ENCODE measurements at places on chromosomes 13 and 19.

- no peak for DNase-seq
These were observed 24.9 kb downstream of the PCID2 start for GRCh38 chr13:113183450-113184129.

- DNase-seq = no peak
These were observed 583 bp downstream of the PCDH8 start for GRCh38 chr13:52847682-52848432.

DNA sequence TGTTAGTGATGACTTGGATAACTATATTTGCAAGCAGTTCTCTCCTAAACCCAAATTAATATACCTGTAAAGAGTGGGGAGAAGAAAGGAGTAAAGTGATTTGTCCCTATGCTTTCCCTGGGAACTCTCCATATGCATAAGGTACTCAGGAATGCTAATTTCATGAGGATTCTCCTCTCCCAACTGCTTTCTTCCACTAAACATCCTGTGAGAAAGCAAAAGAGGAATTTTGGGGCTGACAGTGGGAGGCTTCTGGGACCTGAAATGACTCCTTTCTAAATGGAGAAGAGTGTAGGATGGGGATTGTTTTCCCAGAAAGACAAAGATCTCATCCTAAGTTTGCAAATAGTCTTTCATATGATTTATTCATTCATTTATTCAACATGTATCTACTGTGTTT, 250.5 kb downstream of the TDRD3 start:
- no peak for DNase-seq

- DNase-seq = no peak
These were observed 4.7 kb upstream of the ZNF813 start for GRCh38 chr19:53462861-53463260.

- DNase-seq = no peak
These were observed 9.9 kb upstream of the ZNF14 start for GRCh38 chr19:19742773-19743172.

DNA sequence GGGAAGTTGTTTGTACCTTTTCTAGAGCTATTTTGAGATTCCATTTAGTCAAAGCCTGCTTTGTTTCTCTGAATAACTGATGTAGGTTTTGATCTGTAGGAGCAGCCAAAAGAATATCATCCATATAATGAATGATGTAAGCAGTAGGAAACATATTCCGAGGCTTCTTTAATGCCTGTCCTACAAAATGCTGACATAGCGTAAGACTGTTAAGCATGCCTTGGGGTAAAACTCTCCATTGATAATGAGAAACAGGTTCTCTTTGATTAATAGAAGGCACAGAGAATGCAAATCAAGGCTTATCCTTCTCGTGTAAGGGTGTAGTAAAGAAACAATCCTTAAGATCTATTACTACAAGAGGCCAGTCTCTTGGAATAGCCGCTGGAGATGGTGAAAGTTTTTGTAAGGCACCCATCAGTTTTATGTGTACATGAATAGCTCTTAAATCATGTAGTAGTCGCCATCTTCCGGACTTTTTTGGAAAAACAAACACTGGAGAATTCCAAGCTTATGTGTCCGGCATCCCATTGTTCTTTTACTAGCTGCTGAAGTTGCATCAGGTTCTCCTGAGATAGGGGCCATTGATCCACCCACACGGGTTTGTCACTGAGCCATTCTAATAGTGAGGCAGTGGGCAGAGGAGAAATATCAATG, 13.5 kb downstream of the FPR3 start:
- DNase-seq = no peak

- DNase-seq = no peak
These were observed 102.0 kb downstream of the SLITRK1 start for GRCh38 chr13:83780227-83780626.

DNA sequence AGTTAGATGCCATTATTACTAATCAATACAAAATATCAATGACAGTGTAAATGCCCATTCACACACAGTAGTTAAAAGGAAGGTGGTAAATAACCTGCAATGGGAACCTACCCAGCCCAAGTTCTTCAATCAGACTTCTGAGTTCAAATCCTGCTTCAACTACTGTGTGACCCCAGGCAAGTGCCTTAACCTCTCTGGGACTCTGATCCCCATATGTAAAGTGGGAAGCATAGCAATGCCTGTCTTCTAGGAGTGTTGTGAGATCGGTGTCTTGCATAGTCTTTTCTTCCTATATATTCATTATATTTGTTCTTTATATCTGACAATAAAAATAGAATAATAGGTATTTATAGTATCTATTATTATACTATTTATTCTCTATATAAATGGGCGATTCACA, 6.9 kb downstream of the TIMM13 start:
- DNase-seq = no peak

DNA sequence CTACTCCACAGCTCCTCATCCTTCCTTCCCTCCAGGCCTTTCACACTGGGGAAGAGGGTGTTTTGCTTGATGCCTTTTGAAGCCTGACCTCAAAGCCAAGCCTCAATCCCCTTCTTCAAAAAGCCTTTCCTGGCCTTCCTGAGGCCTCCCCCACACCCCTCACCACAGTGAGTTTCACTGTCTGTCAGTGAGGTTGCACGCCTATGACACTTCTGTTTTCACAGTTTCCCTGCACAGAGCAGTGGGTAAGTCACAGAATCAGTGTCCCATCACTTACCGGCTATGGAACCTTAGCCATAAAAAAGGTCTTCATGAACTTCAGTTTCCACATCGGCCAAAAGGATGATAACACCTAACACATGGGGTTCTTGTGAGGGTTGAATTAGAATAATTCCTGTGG, 371.4 kb downstream of the UQCRFS1 start:
- no peak for DNase-seq

DNA sequence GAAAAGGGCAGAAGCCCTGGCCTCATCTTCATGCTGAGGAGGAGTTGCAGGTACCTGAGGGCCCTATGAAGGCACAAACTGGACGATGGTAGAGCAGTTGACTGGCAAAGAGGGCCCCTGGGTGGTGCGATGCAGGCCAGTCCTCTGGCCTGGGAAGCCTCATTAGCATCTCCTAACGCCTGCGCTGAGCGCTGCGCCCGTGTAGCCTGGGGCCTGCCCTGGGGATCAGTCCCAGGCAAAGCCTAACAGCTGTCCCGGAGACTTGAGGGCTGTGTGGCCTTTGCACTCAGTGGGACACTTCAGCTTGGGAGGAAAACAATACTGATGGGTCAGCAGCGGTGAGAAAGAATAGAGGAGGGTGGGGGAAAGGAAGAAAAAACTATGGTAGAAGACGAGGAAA, 187.7 kb downstream of the RAP2A start:
- no peak for DNase-seq

GRCh38 chr13:33272531-33273124, 12.9 kb downstream of the STARD13 start:
- DNase-seq = no peak

GRCh38 chr19:49672131-49672919, 4.7 kb upstream of the PRMT1 start:
- DNase-seq = peak; percentile 76

DNA sequence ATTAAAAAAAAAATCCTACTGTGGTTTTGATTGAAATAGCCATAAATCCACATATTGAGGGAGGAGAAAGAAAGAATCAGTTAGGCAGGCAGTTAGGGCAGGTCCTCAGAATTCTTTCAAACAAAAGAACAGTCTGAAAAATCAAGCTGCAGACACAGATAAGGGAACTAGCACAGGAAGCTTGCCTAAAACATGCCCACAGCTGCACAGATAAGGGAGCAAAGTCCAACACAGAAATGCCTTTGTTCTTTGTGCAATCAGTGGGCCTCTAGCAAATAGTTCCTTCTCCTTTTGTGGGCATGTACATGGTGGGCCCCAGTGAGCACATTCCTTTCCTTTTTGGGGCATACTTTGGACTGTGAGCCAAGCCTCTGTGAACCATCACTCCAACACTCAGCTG, 42.7 kb downstream of the UTP14C start:
- no peak for DNase-seq

DNA sequence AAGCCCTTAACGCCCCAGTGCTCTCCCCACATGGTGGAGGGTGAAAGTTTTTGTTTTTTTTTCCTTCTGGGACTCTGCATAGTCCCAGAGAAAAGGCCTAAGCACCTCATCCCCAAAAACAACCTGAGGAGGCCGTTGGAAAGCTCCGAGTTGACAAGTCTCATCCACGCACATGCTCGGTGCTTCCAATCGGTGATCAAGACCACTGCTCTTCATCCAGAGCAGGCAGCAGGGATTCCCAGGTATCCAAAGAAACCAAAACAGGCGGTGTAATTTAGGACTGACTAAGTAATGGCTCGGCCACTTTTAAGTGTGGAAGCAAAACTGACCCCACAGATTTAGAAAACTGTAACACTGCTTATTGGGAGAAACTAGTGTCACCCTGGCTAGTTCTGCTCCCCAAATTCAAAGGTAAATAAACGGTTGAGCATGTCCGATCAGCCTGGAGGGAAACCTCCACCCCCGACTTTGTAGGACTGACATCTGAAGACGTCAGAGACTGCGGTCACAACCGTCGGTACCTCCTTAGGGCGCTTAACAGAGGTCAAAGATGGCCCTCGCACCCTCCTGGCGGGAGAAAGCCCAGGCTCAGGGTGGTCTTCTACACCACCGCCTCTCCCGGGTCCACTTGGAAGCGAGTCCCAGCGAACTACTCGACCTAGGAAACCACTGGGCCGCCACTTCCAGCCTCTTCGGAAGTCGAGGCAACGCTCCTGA, 997 bp upstream of the ZNF446 start:
- DNase-seq = no peak
